ENCODE measurements at places on chromosomes 6 and 20. TPM values are rescaled to one million over a fixed set of nuclear protein-coding genes. Genes with fewer than 3 reads are reported as not detected.

Gene CTCFL
- total RNA-seq: not detected

Gene MAP7
- 0.45 TPM for total RNA-seq

Gene CRISP2
- total RNA-seq: not detected

GRCh38 chr6:44649365-44650025 lies 262.0 kb downstream of the CDC5L start:
- DNase-seq: no peak

- no peak for DNase-seq
Measured at GRCh38 chr6:16654701-16655100, 106.6 kb downstream of the ATXN1 start.

- no peak for DNase-seq
Measured at GRCh38 chr6:44470115-44470464, 82.6 kb downstream of the CDC5L start.

DNA sequence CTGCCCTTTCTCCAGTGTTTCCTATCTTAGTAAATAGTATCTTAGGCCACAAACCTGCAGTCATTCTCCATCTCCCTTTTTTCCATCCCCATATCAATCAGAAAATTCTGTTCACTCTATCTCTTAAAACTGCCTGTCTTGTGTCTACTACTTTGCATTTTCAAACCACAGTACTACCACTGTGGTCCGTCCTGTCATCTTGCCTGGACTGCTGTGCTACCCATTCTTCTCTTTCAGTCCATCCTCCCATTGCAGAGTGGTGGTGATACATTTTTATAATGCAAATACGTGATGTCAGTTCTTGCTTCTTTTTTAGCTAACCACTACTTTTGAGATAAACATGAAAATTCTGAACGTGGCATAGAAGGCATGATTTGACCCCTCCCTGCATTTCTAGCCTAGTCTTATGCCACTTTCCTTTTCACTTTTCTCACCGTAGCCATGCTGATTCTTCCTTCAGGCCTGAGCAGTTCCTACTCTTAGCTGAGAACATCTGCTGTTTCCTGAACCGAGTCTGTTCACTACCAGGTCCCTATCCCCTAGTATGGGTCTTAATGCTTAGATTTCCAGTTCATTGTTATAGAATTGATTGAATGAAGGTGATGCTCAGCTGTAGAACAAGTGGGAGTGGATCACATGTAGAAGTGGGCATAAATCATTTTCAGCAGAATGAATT lies 13.8 kb downstream of the TBPL1 start:
- no peak for DNase-seq

- DNase-seq: no peak
Measured at GRCh38 chr20:34579979-34580940, 21.7 kb downstream of the MAP1LC3A start.
